Kidney (tissue), 22 donors: ENCODE measurements at places on chromosomes 6 and 20. TPM values are rescaled to one million over a fixed set of nuclear protein-coding genes. Genes with fewer than 3 reads are reported as not detected.

The ADGRF1 gene
- total RNA-seq, result 58.8 TPM

The GJA10 gene
- total RNA-seq, result not detected

The GSTA2 gene
- 0.28 TPM for total RNA-seq

The KCNG1 gene
- total RNA-seq, result 0.35 TPM

The RIPPLY2 gene
- total RNA-seq, result 0.38 TPM

The CST7 gene
- total RNA-seq, result 3.7 TPM

The RBM24 gene
- total RNA-seq, result 1.5 TPM

The BLCAP gene
- 76.1 TPM for total RNA-seq

The PRL gene
- total RNA-seq, result not detected

The CCDC28A gene
- total RNA-seq, result 30.2 TPM

The SLCO4A1 gene
- total RNA-seq, result 80.3 TPM

The BPIFB4 gene
- not detected for total RNA-seq

The DEFB127 gene
- total RNA-seq, result not detected

The MCHR2 gene
- not detected for total RNA-seq

The ACSS1 gene
- 30.6 TPM for total RNA-seq

The ADGRF5 gene
- 51.7 TPM for total RNA-seq
